Pericardium fibroblast (primary cell): ENCODE measurements at places on chromosomes 13 and 19. TPM values are rescaled to one million over a fixed set of nuclear protein-coding genes. Genes with fewer than 3 reads are reported as not detected.

Gene ZNF8
- total RNA-seq = 4.3 and 6.6 TPM in 2 replicates

Gene CLEC17A
- total RNA-seq = not detected in 2 replicates

Gene UGGT2
- 22.2 and 22.6 TPM in 2 replicates for total RNA-seq

Gene HSD17B14
- 5.9 and 14.9 TPM in 2 replicates for total RNA-seq
